ENCODE measurements at places on chromosomes 13 and 19. TPM values are rescaled to one million over a fixed set of nuclear protein-coding genes. Genes with fewer than 3 reads are reported as not detected.
A peak's percentile ranks its signal among the peaks of the same experiment; 100 is the strongest.

DNA sequence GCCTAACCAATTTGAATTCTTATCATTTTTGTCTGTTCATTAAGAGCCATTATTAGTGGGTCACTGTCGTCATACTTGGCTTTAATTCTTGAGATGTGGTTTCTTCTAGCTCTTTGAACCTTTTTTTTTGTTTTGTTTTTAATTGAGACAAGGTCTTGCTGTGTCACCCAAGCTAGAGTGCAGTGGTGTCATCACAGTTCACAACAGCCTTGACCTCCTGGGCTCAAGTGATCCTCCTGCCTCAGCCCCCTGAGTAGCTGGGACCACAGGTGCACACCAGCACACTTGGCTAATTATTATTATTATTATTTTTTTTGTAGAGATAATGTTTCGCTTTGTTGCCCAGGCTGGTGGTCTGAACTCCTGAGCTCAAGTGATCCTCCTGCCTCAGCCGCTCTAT lies 25.8 kb upstream of the LDLR start:
- no peak for DNase-seq

GRCh38 chr13:70128098-70128497 lies 19.8 kb upstream of the KLHL1 start:
- no peak for DNase-seq

Gene ZNF865
- 17.4 TPM for total RNA-seq

Gene CABP5
- not detected for total RNA-seq

GRCh38 chr19:5394551-5395505 lies 54.2 kb upstream of the PTPRS start:
- DNase-seq = peak; percentile 58

GRCh38 chr13:42926555-42926954 lies 65.5 kb downstream of the EPSTI1 start:
- no peak for DNase-seq

DNA sequence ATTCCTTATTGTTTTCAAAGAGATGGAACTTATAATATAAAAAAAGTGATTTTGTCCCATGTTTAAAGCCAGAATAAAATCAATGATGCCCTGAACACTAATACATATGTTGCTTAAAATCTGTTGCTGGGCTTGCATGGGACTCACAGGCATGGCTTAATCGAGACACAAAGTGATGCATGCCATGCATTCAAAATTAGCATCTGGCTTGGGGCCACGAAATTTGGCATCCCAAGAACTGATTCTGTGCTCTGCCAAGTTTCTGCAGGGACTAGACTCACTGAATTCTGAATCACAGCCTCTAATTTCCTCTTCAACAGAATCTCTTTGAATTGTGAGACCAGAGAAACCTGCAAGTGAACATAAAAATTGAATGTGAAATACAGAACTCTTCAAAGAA lies 109.2 kb downstream of the PCDH17 start:
- DNase-seq = no peak

GRCh38 chr13:99459099-99459850 lies 42.0 kb upstream of the TM9SF2 start:
- DNase-seq = no peak

DNA sequence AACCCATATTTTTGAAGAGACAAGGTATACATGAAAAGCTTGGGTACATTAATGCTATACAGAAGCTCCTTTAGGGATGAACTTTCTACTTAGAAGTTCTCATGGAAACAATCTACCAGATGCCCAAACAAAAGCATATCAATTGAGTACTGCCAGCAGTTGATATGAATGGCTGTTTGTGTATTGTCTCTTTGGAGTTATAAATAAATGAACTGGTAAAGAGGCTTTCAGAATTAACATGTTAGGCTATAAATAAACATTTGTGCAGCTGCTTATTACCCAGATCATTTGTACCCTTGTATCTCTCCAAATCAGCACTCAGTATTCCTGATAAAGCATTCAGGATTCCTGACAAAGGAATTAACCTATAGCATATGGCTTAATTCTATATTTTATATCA lies 418.9 kb downstream of the FGF14 start:
- DNase-seq = no peak

DNA sequence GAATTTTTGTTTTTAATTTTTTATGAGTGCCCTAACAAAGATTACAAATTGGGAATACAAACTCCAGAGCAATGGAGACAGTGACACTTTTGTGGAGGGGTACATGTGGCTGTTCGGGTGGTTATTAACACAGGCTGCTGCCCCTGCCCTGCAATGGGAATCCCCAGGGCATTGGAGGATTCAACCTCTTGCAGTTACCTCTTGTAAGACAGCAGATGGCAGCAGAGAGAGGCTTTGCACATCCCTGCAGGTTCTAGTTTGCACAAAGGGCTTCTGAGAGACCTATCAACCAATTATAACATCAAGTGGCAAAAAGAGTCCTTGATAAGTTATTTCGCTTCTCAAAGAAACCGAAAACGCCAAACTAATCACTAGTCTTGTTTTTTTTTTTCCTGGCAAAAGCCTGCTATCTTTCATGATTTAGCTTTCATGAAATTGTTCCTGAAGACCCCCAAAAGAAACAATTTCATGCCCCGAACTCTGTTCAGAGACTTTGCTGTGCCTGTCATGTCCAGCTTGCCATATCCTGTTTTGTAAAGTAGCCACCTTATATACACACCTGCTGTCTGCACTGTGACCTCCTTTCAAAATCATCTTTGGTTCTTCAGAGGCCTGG lies 10.4 kb downstream of the GJB2 start:
- peak; percentile 86 for DNase-seq

GRCh38 chr19:491146-491741 lies 5.0 kb upstream of the MADCAM1 start:
- DNase-seq = peak; percentile 80

DNA sequence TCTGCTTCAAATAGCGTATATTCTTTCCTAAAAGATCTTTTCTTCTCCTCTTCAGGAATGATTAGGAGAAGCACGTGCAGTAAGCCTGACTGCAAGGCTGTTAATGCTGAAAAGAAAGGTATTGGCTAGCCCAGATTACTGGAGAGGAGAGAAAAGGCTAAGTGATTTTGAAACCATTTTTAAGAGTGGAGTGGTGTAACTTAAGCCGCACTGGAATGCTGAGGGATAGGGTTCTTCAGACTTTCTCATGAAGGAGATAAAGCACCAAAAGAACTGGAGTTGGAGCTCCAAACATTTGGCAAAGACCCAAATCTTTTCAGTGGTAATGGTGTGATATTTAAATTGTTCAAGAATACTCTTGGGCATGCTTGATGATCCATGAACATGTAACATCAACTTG lies 388.3 kb downstream of the COG6 start:
- no peak for DNase-seq

DNA sequence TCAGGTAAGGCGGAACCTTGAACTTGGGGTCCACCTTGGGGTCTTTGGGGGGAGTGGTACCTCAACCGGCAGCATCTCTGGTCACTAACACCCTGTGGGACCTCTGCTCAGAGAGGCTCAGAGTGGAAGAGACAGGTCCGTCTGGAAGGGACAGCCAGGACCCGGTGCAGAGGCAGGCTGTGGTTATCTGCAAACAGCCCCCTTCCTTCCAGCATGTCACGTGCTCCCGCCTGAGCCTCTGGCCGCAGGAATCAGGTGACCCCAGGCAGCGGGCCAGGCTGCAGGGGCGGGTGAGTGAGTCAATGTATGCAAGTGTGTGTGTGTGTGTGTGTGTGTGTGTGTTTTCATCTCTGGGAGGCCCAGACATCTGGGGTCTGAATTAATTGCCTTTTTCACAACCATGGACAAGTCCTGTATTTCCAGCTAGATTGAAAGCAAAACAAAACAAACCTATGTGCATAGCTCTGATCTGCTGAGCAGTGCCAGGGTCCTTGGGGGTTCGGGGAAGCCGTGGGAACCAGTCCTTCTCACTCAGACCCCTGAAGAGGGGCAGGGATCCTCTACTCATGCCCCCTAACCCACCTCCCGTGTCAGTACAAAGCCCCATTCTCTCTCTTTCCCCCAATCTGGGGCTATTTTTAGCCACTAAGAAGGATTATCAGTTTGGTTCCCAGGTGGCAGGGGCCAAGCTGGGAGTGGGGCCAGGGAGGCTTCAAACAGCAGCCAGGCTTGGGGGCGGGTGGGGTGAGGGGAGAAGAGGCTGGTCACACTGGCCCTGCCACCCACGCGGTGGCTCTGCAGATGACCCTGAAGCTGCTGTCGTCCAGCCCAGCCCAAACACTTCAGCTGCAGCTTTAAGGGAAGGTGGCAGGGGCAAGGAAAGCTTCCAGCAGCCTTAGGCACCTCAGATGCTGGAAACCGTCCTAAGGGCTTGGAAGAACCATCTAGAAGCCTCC lies 31.4 kb downstream of the CERS4 start:
- peak; percentile 93 for DNase-seq

Gene AMER2
- 0.06 TPM for total RNA-seq

DNA sequence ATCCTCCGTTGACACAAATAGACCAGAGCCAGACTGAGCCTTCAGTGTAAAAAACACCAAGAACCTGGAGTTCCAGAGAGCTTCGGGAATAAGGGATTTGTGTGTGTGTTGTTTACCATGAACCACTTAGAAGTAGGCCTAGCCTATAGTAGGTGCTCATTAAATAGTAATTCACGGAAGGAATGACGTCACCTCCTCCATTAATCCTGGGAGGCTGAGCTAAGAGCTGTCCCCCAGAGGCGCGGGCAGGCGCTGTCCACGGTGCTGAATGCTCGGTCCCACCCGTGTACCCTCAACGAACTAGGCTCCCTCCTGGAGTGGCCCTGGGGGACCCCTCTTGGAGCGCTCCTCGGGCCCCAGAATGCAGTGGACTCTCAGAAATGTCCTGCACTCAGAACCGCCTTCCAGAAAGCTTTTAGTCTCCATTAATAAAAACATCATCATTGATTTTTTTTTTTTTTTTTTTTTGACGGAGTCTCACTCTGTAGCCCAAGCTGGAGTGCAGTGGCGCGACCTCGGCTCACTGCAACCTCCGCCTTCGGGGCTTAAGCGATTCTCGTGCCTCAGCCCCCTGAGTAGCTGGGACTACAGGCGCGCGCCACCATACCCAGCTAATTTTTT lies 6.5 kb downstream of the UNC13A start:
- DNase-seq = peak; percentile 61

- peak; percentile 68 for DNase-seq
Measured at GRCh38 chr19:50705422-50706019, 14.1 kb downstream of the SHANK1 start.

DNA sequence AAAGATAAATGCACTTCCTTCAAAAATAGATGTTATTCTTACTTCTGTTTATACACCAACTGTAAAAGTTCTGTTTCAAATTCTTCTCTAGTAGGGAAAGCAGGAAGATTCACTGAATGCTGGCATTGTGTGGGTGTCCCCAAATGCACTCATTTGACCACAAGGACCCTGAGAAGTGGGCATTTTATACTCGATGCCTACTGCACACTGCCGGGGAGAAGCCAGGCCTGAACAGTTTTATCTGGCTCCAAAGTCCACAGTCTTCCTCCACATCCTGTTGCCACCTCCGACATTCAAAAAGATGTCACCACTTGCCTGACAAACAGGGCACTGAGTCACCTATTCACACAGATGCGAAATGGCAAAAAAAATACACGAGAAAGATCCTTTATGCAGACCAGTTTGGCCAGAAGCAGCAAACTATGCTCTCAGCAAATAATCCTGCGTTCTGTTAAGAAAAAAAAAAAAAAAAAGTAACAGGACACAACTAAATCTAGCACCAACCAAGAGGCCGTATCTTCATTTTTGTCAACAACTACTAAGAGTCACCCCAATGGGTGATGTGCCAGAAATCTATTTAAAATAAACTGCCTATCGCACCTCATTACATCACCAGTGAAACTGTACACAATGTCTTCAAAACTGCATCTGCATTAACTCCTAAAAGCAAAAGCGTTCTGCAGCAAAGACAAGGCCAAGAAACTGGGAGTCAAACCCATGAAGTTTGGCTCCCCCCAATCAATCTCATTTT lies 6.2 kb downstream of the ZC3H4 start:
- no peak for DNase-seq

- DNase-seq = peak; percentile 26
Measured at GRCh38 chr13:112172641-112173251, 105.8 kb downstream of the SOX1 start.

Gene ASPDH
- total RNA-seq = not detected

Gene PSG2
- not detected for total RNA-seq

All from kidney (tissue), 22 donors.